ENCODE measurements at places on chromosomes 16 and 17.

DNA sequence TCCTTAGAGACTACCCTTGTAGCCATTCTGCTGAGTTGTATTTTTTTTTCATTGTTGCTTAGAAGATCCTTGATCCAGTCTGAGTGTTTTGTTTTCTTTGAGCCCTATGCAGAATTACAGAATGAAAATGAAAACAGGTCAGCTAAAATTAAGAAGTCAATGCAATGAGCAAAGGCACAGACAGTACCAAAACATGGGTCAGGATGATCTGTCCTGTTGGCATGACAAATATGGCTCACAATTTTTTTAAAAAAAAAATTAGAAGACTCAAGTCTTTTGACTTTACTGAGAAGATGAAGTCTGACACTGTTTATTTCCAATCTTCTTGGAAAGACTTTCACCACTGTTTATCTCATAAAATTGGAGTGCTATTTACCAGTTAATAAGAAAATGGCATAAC is 32.4 kb downstream of the KCNJ16 start:
- DNase-seq: no peak

DNA sequence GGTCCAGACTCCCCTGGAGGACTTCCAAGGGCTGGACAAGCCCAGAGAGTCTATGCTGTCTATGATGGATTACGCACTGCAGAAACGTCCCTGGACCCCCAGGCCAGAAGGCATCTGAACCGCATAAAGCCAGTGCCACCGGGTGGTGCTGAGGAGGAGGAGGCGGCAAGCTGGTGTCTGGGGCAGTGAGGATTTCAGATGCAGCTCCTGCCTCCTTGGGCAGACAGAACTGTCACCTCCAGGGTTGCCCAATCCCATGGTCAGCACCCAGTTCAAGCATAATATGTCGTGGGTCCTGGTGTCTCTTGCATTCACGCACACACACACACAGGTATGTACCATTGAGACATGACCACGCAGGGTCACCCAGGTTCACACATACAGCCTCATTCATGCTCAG is 25.6 kb downstream of the RAP1GAP2 start:
- DNase-seq: no peak

DNA sequence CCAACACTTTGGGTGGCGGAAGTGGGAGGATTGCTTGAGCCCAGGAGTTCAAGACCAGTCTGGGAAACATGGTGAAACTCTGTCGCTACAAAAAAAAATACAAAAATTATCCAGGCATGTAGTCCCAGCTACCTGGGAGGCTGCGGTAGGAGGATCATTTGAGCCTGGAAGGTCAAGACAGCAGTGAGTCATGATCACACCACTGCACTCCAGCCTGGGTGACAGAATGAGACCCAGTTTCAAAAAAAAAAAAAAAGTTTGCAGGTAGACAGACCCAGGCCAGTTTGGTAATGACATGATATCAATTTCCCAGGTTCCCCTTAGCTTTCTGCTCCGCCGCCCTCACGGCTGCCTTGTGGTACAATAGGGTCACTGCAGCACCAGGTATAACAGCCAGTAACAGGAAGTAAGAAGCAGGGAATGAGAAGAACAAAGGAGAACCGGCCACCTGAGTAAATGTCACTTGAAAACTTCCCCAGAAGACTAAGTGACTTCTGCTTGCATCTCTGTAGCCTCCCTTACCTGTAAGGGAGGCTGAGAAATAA is 201.2 kb upstream of the HSBP1 start:
- DNase-seq: no peak

DNA sequence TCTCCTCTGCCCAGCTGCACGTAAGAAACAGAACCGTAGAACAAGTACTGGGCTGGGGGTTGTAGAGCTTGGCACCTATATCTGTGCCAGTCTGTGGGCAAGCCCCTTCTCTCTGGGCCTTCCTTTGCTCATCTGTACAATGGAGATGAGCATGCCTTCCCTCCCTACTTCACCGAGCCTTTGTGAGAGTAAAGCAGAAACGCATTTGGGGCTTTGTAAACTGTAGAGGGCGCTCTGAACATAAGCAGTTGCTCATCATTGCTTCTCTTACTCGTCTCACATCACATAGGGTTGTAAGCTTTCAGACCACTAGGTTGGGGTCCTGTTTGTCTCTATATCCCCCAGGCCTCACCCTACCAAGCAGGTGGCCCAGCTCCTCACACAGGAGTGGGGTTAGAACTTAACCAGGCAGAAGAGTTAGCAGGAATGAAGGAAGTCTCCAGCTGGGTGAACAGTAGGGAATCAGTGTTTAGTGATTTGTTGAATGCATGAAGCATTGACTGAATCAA is 15.1 kb downstream of the SAMD14 start:
- no peak for DNase-seq

DNA sequence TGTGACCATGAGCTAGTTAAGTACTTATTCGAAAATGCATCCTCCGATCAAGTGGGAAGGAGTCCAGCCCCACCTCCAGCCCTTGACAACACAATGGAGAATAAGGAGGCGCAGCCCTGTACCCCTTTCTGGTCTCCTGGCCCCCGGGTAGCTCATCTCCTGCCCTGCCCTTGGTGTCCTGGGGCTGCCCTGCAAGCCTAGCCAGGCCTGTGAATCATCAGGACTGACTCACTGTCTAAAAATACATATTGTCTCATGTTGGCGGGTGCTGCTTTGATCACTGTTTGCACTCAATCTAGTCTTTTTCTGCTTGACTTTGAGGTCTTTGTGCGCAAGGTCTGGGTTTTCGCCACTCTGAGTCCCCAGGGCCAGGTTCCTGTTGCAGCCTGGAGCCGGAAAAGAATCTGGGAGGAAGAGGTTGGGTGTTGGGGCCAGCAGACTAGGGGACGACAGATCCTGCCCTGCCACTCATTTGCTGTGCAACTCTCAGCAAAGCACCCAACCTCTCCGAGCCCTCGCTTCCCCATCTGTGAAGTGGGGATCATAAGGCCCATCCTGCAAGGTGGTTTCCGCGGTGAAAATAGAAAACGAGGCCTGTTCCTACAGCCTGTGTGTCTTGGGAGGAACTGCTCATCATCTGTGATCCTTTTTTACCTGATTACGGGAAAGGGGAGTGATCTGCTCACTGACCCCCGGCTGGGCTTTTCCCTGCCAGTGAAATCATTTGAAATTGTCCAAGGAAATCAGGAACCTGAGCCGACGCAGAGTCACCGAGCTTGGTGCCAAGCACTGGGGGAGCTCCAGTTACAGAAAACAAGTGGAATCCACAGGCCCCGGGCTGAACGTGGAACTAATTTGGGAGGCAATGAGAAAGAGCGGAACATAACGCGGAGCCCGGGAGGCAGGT is 230.4 kb downstream of the PARN start:
- DNase-seq: no peak

GRCh38 chr17:49928837-49929475 is 40.0 kb upstream of the DLX4 start:
- no peak for DNase-seq

DNA sequence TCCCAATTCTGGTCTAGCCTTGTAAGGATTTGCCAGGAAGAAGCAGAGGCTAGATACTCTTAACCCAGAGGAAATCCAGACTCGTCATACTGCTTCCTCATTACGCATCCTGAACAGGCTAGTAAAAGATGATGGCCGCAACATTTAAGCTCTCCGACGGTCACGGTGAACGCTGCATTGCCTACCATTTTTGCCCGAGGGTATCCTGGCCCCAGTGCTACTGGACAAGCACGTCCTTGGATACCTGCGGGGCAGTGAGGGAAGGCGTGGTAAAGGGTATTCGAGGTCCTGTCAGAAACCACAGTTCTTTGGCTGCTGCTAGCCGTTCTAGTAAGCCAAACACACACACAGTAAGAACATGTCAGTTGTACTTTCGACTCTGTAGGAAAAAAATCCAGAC is 36.6 kb downstream of the METTL16 start:
- no peak for DNase-seq

DNA sequence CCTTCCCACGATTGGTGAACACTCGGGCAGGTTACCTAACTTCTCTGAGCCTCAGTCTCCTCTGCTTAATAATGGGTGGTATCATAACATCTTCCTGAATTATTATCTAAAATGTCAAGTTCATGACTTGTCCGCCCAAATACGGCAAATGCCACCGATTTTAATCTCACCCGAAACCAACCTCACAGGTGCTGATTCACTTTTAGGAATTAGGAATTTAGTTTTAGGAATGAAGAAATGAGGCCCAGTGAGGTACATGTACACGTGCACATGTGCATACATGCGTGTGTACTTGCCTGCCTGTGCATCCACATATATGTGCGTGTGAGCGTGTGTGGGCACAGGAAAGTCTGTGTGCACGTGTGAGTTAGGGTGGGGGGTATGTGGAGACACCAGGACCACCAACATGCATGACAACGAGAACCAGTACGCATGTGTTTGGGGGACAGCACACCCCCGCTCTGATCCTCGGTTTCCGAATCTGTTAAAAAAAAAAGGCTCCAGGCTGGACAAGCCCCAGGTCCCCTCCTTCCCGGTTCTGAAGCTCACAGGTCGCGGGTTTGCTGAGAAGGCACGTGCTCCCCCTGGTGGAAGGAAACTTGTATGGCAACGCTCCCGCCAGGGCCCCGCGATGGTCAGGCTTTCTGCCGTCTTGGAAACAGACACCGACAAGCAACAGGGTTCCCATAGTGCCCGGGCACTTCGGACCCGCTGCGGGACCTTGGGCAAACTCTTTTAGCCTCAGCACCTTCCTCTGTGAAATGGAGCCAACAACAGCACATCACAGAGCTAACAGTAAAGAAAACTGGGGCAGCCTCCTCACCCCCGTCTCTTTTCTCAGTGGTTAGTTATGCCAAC is 219.2 kb downstream of the RBFOX3 start:
- peak; percentile 65 for DNase-seq

DNA sequence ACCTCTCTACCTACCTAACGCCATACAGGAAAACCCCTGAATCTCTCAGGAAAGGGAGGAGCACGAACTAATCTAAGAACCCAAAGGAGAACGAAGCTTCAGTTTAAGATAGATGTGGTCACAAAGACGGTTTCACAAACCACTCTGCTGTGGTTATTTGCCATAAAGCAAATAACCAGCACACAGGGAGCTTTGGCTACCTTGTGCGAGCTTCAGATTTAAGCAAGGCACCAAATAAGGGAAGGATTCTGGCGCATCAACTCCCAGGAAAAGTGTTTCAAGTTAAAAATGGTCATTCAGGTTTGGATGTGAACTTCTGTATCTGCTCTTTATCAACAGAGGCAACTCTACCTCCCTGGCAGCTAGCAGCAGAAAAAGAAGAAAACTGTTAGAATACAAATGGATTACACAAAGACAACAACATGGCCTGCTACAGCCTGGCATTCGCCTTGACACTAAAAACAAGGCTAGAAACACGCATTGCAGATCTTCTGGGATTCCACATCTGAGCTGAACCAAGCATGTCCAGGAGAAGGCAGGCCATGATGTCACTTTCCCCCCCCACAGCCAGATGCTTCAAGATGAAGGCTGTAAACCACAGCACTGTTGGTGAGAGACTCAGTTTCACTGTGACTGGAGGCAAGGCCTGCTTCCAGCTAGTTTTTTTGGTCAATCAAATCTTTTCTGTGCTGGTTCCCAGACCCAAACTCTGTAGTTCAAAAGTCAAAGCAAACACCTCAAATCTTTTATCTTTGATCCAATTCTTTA is 43.6 kb downstream of the SMG6 start:
- peak; percentile 59 for DNase-seq

DNA sequence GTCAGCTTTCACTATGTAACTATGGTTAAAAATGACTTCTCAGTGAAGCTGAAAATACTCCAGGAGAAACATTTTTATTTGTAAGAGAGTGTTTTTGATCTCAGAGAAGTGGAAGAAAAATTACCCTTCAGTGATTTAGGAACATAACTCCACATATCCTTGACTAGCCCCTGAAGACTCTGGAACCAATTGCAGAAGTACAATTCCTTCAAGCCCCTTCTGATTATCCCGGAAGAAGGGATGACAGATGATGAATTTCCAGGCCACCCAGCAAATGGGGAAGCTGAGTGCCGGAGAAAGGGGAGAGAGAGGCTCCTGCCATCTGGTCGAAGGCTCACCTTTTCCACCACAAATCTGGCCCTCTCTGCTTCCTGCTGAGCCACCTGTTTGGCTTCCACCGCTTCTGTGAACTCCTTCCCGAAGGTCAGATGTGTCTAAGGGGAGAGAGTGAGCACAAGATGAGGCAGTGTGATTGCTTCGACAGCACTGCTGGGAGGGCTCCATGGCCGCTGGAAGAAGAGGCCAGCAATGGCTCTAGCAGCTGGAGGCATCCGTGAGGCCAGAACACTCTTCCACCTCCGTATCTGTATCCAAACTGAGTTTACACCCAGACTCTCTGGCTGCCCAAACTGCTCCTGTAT is 8.1 kb downstream of the PHB1 start:
- no peak for DNase-seq

- DNase-seq: no peak
Measured at GRCh38 chr16:66189951-66190350, 176.5 kb upstream of the CDH5 start.

DNA sequence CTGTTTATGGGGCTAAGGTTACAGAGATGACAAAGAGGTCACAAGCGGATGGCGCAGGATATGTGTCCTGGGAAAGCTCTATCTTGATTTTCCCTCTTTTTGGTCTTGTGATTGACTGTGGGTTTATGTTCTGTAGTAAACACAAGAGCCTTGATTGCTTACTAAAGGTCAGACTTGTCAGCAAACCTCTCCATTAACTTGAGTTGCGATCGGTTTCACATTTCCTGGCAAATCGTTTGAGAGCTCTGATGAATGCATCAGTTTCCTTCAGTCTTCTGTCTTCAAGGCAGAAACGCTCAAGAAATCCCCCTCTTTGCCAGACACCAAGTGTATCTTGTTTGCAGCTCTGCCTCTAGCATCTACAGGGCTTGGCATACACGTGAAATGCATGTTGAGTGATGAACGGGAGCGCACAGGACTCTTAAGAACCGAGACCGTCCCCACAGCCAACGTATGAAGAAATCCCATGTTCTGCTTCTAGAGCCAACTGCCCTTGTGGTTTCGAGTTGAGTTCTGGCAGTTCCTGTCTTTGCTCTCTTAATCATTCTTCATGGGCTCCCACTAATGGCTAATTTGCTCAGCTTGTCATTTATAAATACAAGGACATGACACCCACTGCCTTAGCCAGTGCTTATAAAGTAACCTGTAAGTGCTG is 143.3 kb downstream of the PITPNC1 start:
- DNase-seq: no peak
